ENCODE measurements at places on chromosomes 13 and 19.

DNA sequence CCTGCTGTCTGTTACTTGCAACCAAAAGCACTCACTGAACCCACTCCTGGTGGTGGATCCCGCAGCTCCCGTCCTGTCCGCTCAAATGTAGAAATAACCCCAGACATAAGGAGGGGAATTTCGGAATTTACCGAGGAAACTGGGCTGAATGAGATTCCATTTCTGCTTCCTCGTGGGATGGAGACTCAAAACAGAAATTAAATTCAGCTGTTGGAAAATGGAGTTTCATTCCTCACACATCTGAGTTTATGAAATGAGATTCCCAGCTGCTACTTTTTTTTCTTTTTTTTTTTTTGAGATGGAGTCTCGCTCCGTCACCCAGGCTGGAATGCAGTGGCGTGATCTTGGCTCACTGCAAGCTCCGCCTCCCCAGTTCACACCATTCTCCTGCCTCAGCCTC, 44.3 kb downstream of the COLGALT1 start:
- no peak for DNase-seq

GRCh38 chr13:99995104-99995588, 13.6 kb downstream of the ZIC2 start:
- DNase-seq, result no peak

DNA sequence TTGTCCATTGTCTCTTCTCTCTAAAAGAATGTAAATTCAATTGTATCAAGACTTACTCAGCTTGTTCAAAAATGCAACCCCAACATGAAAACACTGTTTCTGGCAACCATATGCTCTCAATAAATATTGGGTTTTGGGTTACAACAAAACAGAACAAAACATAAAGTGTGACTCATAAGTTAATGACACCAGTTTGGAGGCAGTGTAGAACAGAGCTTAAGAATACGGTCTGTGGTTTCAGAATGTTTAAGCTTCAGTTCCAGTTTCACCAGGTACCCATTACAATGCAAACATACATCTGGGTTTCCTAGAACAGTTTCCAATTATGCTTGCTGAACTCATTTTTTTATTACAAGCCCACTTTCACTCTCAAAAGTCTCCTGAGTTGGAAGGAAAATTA, 285.8 kb upstream of the PCDH9 start:
- DNase-seq, result no peak

DNA sequence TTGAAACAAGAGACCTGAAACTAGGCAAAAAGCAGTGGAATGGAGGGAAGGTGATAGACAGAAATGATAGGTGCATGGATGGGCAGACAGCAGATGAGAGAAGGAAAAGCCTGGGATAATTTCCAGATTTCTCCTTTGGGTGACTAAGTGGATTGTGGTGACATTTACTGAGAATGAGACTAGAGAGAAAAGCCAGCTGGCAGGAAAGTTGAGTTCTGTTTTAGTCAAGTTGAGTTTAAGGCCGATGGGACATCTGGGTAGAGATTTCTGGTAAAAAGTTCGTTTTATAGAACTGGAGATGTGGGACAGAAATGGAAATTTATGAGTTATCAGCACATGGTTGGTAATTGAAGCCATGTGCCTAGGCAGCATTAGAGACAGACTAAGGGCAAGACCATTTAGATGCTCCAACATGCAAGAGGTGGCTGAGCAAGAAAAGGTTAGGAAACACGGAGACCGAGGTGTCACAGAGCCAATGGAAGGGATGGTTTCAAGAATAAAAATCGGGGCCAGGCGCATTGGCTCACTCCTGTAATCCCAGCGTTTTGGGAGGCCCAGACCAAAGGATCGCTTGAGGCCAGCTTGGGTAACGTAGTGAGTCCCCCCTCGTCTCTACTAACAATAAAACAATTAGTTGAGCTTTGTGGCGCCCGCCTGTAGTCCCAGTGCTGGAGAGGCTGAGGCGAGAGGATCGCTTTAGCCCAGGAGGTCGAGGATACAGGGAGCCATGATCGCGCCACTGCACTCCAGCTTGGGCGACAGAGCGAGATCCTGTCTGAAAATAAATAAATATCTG, 9.6 kb upstream of the DGKH start:
- no peak for DNase-seq

Data from DMS79 treated with DMSO at 0.1 percent for 48 hours (cell line).